Stimulated activated CD8-positive, alpha-beta memory T cell treated with anti-CD3 and anti-CD28 coated beads, Interleukin-4, amount 100 ng/mL, for 24 hours (primary cell): ENCODE measurements at places on chromosomes 2 and 18.

GRCh38 chr18:78127041-78127440 is 852.6 kb upstream of the SALL3 start:
- DNase-seq = no peak

DNA sequence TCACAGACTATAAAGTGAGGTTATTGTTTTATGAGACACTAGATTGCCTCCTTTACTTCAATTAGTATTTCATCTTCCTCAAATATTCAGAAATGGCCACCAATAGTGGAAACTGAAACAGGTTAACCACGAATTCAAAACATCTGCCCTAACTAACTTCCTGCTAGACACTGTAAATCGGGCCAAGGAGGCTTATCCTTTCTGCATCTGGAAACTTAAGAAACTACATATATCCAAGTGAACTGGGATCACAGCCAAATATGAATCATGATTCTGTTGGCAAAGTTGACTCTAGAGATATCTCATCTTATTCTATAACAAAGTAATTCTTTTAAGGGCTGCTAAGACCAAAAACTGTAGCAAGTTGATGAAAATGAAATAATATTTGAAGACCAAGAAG is 136.6 kb upstream of the ZC3H15 start:
- no peak for DNase-seq

- no peak for DNase-seq
Measured at GRCh38 chr2:219155054-219155644, 5.5 kb downstream of the NHEJ1 start.

GRCh38 chr2:3116371-3116770 is 261.2 kb downstream of the EIPR1 start:
- no peak for DNase-seq

GRCh38 chr18:5503740-5504139 is 40.1 kb downstream of the EPB41L3 start:
- no peak for DNase-seq

GRCh38 chr2:177667626-177668025 is 275.1 kb downstream of the AGPS start:
- no peak for DNase-seq

DNA sequence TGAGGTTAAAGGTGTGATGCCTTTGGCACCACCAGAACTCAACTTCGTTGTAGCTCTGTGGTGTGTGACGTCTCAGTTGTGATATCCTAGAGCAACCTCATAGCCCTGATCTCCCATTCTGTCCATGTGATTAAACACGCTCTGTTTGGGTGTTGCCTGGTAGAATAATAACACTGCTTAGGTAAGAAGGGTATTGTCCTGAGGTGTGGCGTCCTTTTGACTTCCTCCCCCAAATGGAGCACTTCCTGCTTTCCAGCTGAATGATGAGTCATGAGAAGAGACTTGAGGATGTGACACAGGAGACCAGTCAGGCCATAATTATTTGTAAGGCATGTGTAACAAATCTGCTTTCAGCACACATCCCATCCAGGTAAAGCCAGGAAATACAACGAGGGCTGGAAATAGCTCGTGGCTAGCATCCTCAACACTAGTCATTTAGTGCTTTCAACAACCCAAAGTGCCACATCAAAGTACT is 100.7 kb downstream of the RAPGEF4 start:
- DNase-seq = no peak

GRCh38 chr2:14756981-14757657 is 124.6 kb downstream of the LRATD1 start:
- no peak for DNase-seq

DNA sequence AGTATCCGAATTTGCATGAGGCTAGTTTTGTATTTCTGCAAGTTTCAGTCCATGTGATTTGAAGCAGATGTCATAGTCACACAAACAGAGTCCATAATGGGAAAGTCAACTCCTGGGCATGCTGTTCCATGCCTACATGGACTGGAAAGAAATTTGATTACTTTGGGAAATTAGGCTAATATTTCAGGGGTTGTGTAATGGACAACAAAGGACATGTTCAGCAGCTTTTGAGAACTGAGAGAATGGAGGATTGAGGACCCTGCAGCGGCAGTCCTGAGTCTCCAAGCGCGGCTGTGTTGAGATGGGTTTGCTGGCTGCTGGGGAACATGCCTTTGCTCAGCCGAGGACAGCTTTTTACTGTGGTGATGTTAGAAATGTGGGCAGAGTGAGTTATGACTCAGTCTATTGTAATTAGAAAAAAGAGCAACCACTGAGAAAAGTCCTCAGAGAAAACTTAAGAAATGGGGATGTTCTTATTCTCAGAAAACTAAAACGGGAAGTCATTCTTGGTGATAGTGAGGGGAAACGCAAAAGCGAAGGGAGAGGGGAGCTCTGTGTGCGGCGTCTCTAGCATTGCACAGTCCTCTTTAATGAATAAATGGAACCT is 149.2 kb downstream of the FAM210A start:
- peak; percentile 33 for DNase-seq

DNA sequence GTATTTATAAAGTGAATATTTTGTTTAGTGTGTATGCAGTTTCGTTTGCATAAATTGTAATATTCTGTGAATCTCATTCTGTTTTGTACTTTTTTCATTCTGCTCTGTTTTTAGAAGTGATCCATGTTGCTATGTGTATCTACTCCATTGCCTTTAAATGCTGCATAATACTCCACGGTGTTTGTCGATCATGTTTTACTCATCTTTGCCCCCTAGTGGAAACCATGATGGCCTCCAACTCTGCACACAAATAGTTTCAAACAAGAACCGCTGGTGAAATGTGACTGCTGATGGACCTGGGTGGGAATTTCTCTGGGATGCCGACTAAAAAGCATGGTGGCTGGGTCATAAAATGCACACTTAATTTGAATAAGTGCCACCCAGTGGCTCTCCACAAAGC is 32.0 kb upstream of the SKOR2 start:
- DNase-seq = no peak

- no peak for DNase-seq
Measured at GRCh38 chr2:12750166-12750905, 33.6 kb downstream of the TRIB2 start.

GRCh38 chr2:194203898-194204297 is 1453.1 kb upstream of the SLC39A10 start:
- DNase-seq = no peak

DNA sequence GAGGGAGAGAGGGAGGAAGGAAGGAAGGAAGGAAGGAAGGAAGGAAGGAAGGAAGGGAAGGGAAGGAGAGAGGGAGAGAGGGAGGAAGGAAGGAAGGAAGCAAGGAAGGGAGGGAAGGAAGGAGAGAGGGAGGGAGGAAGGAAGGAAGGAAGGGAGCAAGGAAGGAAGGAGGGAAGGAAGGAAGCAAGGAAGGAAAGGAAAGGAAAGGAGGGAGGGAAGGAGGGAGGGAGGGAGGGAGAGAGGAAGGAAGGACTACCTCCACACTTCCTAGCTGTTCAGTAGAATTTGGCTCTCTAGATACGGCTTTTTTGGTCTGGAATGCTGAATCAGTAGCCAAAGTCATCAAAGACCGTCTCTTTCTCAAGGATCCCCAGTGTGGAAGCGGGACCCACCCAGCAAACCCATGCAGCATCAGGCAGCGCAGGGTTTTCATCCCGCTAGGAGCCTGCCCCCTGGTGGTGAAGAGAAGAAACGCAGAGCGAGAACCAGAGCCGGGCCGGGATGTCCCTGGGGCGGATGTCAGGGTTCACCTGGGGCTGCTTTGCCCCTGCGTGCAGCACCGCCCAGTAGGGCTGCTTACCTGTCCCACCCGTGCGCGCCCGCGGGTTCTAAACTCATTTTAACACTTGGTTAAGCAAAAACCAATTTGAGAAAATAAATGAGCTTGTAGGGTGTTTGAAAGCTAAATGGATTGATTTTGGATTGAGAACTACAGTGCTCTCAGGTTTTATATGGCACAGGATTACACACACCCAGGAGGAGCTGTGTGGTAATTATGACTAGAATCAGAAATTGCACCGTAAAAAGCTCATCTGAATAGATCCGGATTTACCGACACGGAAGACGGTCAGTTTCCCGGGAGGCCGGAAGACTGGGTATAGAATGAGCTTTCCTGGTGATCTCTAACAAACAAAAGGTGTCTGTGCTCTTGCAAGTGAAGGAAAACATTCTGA is 48.1 kb upstream of the ARL4C start:
- DNase-seq = peak; percentile 60

DNA sequence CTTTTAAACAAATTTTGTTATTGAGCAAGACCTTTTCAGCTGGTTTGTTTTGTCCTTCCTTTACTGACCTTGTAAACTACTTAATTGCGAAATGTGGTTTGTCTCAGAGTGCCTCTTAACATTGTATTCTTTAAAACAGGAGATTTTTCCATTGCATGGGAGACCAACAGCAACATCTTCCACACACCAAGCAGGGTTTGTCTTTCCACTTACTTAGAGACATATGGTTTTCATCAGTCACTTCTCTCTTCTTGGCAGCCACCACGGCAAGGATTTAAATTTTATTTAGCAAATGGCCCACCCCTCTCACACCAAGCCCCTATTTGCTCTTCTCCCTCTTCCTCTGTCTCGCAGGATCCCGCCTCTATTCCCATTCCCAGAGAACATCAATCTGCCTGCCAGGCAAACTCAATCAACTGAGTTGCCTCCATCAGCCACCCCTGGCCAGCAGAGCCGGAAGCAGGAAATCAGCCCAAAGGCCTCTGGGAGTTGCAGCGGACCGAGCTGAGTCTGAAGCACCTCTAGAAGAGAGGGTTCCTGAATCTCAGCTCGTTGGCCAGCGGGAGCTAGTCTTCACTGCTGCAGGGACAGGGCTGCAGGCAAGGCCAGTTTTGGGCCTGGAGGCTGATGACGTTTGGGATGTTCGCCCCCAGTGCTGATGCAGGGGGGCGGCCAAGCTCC is 11.3 kb upstream of the CIB4 start:
- DNase-seq = no peak

DNA sequence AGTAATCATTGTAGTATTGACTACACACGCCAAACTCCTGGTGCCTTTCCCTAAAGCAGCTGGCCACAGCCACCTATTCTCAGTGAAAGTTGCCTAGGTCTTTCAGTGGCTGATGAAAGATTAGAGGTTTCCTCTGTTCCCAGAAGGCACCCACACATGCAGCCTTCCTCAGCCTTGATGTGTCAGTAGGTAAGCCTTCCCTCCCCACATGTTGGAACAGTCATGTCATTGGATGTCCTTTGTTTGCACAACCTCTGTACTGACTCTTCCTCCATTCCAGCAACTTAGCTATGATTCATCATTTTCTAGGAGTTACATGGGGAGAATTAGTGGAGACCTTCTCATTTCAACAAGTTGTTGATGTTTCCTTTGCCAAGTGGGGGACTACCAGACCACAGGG is 630.8 kb upstream of the SLC39A10 start:
- no peak for DNase-seq

DNA sequence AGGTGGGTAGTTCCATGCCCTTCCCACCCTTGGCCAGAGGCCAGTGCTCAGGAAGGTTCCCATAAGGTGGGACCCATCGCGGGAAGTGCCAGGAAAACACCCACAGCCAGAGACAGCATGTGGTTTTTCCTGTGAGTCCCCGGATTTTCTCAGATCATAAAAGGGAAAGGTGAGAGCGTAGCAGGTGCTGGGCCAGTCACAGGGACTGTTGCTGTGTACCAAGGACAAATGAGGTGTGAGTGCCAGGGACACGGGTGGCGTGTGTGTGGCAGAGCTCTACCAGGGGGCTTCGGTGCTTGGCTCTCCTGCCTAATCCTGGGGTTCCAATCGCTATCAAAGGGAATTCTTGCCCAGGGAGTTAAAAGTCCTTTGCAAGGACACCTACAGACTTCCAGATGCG is 159.6 kb upstream of the SMAD2 start:
- no peak for DNase-seq

GRCh38 chr2:106334802-106335201 is 133.4 kb downstream of the RGPD3 start:
- DNase-seq = no peak

DNA sequence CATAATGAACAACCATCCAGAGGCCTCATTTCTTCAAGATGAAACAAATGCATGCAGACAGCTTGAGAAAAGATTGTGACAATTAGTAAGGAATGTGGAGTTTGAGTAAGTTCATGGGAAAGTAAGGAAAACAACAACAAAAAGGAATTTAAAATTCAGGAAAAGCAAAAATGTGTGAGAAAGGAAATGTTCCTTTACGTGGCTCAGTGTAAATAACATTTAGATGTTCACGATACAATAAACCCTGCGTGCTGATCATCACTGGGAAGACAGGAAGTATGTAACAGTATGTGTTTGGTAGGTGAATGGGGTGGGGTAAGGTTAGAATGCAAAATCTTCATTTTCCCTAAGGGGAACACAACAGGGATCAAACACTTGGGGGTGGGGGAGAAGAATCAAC is 72.7 kb downstream of the TRIP12 start:
- DNase-seq = no peak

DNA sequence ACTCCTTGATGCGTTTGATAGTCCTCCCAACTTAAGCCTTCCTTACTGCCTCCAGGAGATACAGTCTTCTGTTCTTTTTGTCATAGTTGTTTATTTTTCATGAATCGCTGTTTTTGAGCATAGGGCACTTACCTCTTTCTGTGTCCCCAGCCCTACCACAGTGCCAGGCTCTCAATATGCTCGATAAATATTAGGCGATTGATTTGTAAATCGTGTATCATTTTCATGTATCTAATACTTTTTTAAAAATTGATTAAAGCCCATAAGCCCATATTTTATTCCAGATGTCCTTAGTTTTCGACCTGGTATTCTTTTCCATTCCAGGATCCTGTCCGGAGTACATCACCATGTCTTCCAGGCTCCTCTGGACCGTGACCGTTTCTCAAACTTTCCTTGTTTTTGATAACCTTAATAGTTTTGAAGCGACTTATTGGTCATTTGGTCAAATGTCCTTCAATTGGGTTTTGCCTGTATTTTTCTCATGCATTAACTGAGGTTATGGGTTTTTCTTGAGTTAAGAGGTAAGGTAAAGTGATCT is 444 bp upstream of the MMADHC start:
- no peak for DNase-seq
